ENCODE measurements at places on chromosomes 6 and 20.

GRCh38 chr6:16967470-16967817 is 134.4 kb upstream of the STMND1 start:
- no peak for DNase-seq

DNA sequence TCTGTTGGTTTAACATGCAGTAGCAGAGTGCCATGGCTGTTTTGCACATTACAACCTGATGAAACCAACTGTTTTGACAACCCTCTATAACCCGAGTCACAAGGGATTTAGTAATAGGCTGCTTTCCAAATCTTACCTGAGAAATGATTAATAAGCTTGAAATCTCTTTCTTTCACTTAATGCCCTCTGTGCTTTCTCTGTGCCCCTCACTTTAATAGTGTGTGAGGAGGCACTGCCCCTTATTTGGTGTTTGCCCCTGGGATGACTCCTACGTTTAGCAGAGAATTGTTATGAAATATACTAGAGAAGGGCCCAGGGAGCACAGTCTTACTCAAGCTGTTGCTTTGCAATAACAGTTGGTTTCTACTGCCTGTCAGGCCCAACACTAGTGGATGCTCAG is 31.0 kb upstream of the PTCHD4 start:
- no peak for DNase-seq

GRCh38 chr6:26170181-26170580 is 83.0 kb downstream of the HFE start:
- no peak for DNase-seq

DNA sequence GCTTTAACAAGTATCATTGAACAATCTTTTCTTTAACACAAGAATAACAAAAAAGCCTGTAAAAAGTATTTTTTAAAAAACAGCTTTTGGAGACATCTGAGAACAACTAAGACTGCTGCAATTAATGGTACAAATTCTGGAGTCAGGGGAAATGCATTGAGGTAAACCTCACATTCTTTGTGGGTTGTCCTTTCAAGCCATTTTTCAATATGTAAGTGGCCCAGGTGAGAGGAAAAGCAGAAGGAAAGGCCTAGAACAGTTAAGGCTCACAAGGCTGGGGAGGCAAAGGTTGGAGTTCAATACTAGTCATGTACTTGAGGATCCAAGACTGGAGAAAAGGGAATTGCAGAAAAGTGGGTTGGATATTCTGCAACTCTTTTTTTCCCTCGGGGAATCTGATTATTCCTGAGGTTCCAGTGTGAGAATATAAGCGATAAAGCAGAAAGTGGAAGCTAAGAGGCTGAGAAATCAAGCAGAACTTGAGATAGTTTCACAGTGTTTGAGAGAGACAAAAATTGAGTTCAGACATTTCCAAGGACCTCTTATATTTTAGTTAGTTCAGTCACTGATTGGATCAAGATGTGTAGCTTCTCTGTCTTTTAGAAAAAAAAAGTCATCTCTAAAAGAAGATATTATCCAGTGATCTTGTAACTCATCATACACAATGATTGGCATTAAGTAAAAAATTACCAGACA is 25.0 kb upstream of the TXLNB start:
- DNase-seq, result no peak

- DNase-seq, result no peak
These were observed 155.0 kb downstream of the RALGAPA2 start for GRCh38 chr20:20557406-20557805.

DNA sequence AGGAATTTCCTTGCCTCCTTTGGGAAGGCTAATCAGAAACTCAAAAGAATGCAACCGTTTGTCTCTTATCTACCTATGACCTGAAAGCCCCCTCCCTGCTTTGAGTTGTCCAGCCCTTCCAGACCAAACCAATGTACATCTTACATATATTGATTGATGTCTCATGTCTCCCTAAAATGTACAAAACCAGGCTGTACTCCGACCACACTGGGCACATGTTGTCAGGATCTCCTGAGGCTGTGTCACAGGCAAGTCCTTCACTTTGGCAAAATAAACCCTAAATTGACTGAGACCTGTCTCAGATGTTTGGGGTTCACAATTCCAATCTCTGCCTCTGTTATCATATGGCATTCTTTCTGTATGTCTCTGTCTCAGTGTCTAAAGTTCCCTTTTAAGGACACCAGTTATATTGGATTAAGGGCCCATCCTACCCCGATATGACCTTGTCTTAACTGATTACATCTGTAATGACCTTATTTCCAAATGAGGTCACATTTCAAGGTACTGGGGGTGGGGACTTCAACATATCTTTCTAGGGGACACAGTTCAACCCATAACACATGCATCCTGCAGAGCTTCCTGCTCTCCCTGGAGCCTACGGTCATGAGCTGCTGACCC is 513.5 kb upstream of the JARID2 start:
- no peak for DNase-seq

- no peak for DNase-seq
These were observed 5.8 kb upstream of the KIF3B start for GRCh38 chr20:32271620-32272019.

DNA sequence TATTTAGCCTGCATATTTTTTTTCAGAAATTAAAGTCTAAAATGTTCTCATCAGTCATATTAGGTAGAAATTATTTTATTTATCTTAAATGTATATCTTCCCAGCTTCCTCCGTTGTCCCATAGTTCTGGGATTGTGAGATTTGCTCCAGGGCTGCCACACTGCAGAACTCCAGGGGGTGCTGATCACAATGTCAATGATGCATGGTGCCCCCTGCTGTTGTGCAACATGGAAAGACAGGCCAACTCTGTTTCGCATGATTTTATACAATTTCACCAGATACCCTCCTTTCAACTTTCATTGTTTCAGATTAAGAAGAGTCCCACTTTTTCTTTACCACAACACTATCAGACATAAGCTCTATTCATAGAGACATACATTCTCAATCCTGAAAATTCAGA is 35.9 kb downstream of the ID4 start:
- no peak for DNase-seq

DNA sequence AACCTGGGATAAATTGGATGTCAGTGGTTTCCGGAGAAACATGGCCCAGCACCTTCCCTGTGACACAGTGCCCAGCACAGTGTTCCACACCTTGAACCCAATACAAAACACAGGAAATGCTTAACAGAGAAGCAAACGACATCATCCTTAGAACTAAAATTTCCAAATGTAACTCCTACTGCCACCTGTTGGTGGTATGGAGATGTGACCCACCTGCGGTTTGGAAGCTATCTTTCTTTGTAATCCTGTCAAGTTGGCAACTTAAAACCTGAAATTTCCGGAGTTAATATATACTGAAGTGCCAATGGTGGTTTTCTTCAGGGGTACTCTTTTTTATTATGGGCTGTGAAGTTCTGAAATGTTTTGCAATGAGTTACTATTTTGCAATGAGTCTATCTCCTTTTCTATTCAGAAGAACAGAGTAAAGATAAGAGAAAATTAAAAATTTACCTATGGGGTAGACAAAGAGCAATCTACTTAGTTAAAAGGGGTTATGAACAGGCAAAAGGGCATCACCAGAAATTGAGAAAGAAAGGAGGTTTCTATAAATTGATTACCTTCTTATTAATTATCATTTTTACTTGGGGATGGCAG is 658.8 kb downstream of the PTPRT start:
- DNase-seq, result no peak

DNA sequence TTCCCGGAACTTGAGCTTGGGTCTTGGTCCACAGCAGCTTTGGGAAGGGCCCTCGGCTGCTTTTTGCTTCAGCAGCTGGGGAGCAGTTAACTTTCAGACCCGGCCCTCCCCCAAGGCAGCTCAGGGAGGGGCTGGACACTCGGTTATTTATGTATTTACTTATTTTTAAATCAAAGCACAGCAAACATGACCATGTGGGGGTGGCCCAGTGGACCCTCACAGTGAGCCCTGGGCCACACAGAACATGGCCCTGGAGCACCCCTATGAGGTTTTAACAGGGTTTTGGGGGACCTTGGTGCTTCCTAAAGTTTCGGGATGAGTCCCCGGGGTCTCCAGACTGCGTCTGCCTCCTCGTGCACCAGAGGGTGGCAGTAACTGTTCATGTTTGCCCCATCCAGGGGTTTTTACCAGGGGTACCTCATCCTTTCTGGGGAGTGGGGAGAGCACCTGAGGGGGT is 26.6 kb upstream of the NPBWR2 start:
- DNase-seq, result no peak

DNA sequence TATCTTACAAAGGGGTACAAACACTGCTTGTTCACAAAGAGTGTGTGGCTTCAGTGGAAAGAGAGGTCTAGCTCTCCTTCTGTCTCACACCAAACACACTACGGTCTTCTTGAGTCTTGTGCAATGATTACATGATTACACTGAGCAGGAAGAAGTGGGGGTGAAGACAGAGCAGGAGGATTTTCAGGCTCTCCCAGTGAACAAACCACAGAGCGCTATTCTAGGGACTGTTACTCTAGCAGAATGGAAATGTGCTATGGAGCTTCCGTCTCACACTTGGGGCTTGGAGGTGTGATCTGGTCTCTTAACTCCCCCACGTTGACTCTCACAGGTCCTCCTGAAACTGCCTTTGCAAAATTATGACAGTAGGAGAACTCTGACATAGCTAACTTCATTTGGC is 203.4 kb downstream of the MYLK4 start:
- no peak for DNase-seq

- no peak for DNase-seq
These were observed 157.5 kb downstream of the TRMT11 start for GRCh38 chr6:126143761-126144251.

GRCh38 chr6:49892280-49892679 is 25.9 kb upstream of the CRISP1 start:
- DNase-seq, result no peak

GRCh38 chr6:139570166-139570565 is 195.7 kb upstream of the CITED2 start:
- DNase-seq, result no peak

DNA sequence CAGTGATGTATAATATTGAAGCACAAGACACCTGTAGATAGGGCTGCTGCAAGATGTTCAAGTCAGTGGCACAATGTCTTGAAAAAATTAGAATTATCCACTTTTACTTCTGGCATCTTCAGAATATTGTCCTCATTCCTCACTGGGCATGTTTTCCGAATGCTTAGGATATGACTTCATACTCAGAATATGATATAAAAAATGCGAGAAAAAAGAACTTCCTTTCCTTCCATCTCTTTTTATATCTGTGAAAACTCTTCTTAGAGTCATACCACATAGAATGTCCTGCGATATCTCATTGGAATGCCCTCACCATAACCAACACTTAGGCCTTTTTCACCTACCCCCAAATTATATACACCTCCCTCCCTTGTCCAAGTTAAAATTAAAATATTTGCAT is 4.6 kb downstream of the MAS1L start:
- no peak for DNase-seq

DNA sequence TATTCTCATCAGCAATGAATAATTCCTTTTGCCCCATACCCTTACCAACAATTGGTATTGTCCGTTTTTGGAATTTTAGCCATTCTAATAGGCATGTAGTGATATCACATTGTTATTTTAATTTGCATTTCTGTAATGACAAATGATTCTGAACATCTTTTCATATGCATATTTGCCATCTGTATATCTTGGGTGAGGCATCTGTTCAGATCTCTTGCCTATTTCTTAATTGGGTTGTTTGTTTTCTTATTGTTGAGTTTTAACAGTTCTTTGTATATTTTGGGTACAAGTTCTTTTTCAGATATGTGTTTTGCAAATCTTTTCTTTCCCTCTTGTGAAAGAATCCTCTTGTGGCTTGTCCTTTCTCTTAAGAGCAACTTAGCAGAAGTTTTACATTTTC is 69.6 kb downstream of the ZNF292 start:
- no peak for DNase-seq

- no peak for DNase-seq
These were observed 25.9 kb upstream of the FOXQ1 start for GRCh38 chr6:1285956-1286355.

GRCh38 chr6:137717074-137718073 is 149.7 kb upstream of the TNFAIP3 start:
- no peak for DNase-seq

DNA sequence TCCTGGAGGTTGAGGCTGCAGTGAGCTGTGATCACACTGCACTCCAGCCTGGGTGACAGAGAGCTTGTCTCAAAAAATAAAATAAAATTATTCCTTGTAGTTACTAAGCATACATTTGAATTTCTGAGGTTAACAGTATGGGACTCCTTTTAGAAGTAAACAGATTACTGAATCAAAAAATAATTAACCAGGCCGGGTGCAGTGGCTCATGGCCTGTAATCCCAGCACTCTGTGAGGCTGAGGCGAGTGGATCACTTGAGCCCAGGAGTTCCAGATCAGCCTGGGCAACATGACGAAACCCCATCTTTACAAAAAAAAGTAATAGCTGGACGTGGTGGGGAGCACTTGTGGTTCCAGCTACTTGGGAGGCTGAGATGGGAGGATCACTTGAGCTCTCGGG is 22.1 kb upstream of the EEF1A1 start:
- no peak for DNase-seq

GRCh38 chr6:36608788-36609563 is 14.8 kb downstream of the SRSF3 start:
- no peak for DNase-seq

- DNase-seq, result no peak
These were observed 36.3 kb upstream of the LRRC1 start for GRCh38 chr6:53758496-53758895.

DNA sequence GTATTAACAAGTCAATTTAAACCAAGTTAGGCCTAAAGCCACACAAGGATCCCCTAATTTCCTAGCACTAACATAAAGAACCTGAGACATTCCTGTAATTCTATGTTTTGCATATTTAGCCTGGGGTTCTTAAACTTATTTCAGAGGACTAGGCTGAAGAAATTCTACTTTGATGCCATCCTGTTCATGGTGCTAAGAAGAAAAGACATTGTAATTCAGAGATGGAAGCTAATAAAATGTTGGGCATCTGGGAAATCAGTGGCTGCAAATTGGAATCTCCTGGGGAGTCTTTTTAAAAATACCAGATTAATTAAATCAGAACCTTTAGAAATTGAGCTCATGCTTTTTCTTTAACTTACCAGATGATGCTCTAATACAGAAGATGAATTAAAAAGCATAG is 26.2 kb upstream of the IRAK1BP1 start:
- no peak for DNase-seq

DNA sequence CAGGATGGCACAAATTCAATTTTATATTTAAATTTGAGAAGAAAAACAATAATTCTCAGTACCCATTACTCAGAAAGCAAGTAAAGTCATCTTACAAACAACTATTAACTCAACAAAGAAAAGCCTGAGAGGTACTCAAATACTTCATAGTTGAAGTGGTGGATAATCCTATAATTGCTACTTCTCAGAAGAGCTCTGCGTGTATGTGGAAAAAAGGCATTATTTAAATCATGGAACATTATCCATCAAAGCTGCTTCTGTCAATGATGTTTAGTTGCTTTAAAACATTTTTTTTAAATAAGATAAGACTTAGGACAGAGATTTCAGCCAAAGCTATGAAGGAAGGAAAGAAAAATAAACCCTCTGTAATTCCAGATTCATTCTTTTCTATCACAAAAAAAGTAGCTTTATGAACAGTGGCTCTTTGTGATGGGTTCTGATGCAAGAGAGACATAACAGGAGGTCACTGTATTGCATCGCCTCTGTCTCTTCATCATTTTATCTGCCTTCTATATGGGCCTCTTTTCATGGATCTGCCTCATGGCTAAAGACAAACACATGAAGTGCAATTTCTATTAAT is 367.9 kb upstream of the SLC35B3 start:
- no peak for DNase-seq

GRCh38 chr6:38603496-38603895 is 36.2 kb downstream of the BTBD9 start:
- no peak for DNase-seq

- DNase-seq, result no peak
These were observed 41.7 kb downstream of the GRM4 start for GRCh38 chr6:34104186-34104585.

Data from amygdala (tissue), 56 donors.